ENCODE measurements at places on chromosomes 11 and 22.

- DNase-seq: peak; percentile 85
Measured at GRCh38 chr11:116357784-116358544, 414.8 kb downstream of the BUD13 start.

- no peak for DNase-seq
Measured at GRCh38 chr22:43245717-43246116, 58.8 kb upstream of the TTLL12 start.

- peak; percentile 16 for DNase-seq
Measured at GRCh38 chr22:33588860-33589259, 331.4 kb downstream of the LARGE1 start.

DNA sequence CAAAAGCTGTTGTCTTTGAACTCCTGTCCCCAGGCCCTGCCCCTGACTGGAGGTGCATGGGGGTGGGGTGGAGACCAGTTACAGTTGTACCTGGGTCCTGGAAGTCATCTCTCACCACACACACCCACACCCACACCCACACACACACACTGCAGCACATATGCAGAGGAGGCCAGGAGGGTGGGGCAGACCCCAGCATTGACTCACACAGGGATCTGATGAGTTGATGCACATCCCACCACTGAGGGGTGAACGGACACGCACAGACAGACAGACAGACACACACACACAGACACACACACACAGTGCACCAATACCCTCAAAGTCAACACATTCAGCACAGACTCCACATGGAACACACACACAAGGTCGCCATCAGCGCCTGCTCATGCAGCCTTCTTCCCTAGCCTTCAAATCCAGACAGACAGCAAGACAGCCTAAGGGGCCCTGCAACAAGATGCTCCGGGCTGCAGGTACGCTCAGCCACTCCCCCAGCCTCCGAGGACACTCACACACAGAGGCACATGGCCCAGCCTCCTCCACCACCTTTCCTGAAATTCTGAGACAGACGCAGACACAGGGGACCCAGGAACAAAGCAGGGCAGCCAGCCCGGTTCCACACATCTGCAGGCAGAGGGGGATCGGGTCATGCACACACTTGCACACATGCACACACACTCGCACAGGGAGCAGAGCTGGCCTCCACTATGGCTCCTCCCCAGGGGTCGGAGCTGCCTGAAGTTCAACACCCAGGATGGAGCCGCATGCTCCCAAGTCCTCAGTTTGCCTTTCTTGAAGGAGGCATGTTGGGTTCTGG, 26.5 kb downstream of the SYT7 start:
- no peak for DNase-seq

DNA sequence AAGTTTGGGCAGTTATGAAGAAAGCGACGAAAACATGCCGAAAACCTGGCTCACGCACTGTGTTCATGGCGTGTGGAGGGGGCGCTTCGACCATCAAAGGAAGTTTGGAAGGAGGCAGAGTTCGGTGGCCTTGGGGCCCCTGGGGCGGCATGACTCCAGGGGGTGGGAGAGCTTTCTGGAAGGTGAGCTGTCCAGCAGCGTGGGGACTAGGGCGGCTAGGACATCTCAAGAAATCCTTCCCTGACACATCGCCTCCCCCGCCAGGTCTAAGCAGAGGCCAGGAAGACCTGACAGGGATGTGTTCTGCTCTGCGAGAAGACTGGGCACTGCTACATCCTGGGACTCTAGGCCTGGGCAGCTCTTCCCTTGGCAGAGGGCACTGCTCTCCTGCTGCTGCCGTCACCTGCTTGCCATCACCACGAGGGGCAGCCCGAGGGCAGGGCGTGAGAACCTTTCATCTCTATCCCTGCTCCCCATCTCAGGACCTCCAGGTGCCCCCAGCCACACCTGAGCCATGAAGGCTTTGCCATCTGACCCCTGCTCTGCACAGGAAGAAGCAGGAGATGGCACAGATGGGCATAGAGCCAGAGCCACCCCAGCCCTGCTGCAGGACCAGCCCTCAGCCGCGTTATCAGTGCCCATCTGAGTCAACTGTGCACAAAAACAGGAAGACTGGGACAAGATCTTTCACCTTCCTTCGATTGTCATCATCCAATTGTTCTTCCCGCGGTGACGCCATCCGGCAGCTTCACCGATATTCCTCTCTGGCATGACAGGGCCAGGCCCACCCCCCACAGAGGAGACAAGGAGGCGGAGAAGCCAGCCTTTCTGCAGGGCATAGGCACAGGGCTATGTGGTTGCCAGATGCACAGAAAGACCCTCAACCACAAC, 12.7 kb downstream of the LINC01488 start:
- no peak for DNase-seq

DNA sequence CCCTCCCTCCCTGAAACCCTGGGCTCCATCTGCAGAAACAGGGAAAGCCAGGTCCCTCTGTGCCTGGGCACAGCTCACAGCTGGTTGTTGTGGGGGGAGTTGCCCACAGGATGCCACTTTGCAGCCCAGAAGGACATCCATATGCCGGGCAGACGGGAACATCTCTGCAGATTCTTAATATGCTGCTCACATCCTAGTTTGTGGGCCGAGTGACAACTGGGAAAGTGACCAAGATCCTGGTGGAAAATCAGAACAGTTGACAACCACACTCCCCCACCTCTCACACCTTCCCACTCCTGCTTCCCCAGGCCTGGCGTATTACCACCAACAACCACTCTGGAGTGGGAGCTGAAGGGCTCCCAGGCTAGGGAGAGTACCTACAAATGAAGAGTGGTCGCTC, 7.3 kb upstream of the SCGB1A1 start:
- no peak for DNase-seq

DNA sequence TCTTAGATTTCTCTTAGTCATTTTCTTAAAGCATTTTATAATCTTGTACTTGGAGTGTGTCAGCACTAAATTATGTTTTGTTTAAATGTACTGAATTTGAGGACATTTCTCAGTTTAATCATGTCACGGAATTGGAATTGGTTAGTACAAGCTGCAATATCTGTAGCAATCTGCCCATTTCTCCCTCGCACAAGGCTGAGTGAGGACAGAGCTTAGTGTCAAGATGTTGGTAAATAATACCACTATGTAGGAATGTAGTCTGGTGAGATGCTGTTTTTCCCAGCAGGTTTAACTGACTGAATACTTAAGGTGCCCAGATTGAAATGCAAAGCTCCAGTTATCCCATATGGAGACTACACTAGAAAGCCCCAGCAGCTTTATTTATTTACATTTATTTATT, 30.6 kb downstream of the SREBF2 start:
- no peak for DNase-seq

GRCh38 chr11:77705195-77705875, 67.7 kb upstream of the CLNS1A start:
- DNase-seq: no peak

DNA sequence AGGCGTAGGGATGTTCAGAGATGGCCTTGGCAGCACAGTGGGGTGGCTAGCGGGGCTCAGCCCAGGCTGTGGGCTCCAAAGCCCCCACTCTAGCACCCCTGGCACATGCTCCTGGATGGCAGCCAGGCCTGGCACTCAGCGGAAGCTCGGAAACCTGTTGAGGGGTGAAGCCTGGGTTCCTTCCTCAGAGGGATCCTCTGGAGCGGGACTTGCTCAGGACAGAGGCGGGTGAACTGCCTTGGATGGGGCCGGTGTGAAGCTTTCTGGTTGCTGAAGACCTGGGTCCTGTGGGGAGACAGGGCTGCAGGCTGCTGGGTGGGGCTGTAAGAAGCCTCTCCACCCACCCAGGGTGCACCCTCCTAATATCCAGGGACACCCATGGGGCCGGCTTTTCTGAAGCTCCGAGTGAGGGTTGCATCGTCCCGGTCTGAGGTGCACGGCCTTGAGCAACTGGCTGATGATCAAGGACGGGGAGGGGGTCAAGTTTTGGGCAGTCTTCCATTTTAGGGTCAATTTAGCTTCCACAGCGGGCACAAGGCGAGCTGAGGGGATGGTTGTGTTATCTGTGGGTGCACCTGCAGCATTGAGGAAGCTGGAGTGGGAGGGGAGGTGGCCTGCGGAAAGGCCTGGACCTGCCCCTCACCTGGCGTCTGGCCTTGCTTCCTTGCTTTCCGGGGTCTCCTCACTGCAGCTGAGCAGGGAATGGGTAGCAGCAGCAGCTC, 5.2 kb downstream of the MRGPRE start:
- DNase-seq: no peak

DNA sequence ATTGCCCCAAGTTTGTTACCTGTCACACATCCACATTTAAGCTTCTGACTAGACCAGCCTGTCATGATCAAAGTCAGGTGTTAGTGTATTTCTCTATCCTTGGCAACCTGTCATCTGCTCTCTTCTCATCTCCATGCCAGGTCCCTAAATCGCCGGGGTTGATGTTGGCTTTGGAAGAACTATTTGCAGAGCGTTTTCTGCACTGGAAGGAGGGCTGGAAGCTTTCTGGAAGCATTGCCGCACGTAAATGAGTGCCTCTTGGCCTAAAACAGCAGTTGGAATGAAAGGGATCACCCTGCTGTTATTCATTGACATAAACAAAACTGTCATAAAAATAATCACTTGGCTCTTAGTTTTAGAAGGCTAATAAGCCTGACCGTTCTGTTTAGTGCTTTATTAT, 1.4 kb downstream of the TTC12 start:
- DNase-seq: no peak

- DNase-seq: no peak
Measured at GRCh38 chr11:14578541-14578956, 58.4 kb upstream of the PSMA1 start.

DNA sequence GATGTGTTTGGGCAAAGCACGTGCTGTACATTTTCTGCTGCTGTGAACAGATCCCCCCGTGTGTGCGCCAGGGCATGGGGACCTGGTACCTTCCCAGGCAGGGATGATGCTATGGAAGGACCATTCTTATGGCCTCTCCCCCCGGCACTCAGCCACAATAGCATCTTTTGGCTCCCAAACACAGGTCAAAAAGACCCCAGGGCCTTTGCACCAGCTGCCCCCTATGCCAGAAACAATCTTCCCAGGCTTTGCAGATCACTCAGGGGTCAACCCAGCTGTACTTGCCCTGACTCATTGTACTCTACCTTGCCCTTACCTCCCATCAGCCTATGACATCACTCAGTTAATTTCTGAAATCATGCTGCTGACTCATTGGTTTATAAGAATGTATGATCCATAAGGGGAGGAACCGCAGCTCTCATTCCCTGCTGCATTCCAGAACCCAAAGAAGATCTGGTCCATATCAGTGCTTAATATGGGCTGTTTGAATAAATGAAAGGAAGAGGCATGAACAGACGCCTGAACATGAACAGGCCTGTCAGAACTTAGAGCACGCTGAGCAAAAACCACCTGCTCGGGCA, 100.7 kb downstream of the CELSR1 start:
- DNase-seq: no peak

DNA sequence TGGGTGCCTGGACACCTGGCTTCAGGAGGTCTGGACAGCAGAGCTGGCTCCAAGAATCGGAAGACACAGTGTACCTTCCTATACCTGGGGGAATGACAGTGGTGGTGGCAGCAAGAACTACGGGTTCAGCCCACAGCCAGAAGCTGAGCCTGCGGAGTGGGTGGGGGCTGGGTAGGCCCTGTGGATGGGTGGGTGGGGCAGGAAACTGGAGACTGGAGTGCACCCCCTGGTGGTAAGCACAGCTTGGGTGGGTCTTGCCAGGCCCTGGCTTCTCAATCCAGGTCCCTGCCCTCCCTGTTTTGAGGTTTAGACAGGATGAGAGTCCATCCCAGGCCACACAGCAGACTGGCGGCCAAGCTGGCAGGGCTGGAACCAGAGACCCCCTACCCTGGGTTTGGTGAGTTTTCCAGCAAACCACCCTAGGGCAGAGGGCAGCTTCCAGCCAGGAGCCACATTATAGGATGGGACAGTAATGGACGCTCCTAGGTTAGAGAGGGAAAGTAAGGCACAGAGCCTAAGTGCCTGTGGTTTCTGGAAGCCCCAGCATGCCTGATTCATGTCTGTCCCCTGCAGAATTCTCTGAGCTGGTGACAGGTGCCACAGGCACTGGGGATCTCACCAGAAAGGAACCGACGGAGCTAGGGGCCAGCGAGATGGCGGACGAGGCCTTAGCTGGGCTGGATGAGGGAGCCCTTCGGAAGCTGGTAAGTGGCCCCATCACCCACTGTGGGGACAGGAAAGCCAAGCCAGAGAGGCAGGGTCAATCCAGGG, 1.7 kb downstream of the SMTN start:
- DNase-seq: no peak

- no peak for DNase-seq
Measured at GRCh38 chr22:31613286-31613903, 48.6 kb downstream of the PISD start.

- DNase-seq: no peak
Measured at GRCh38 chr11:118170882-118171268, 5.6 kb downstream of the SCN2B start.

GRCh38 chr11:100932474-100933100, 197.0 kb downstream of the PGR start:
- DNase-seq: no peak

DNA sequence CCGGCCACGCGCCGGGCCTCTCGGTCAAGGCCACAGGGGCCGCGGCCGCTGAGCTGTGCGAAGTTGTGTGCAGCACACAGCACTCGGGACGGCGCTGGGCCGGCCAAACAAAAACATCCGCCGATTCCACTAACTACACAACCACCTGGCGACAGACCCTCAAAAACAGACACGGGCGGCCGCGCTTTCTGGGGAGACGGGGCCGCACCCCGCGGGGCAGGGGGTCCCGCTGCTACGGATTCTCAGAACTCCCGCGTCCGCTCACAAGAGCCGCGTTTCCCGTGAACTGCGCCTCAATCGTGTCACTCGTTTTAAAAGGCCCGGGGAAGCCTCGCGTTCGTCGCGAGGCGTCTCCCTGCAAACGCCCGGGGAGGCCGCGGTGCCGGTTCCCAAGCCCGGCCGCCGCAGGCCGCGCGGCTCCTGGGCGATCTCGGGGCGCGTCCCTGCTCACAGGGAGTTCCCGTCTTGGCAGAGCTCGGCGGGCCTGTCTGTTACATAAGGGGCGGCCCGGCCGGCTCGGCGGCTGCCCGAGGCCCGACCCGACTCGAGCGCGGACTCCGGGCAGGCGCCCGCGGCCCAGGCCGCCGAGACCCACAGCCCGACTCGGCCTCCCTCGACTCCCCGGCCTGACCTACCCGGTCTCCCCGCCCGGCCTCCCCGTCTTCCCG, 936 bp downstream of the BRD1 start:
- no peak for DNase-seq

DNA sequence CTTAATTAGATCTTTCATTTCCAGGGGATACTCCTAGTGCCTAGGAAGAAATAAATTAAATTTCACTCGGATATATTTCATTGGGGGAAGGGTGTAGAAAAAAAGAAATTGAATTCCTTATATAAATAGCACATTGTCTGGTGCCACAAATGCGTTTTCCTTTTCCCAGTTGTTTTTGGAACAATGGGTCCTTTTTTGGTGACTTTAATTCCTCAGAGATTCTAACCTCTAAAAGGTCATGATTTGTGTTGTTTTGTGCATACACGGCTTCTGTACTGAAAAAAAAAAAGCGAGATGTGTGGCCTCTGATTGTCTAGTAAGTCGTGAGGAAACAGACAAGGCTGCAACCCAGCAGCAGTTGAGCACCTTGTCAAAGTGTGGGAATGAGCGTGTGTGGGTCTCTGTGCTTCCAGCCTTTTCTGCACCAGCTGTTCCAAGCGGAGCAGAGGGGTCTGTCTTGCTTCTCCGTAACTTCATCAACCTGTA, 64.5 kb upstream of the CRTAM start:
- no peak for DNase-seq
